Activated CD4-positive, alpha-beta T cell treated with anti-CD3 and anti-CD28 coated beads, Interleukin-2, Interleukin-6, amounts not matched to agents 100 ng/mL and 50 ng/mL, durations not matched to agents 16 hours and 8 hours (primary cell): ENCODE measurements at places on chromosomes 3 and 15.

GRCh38 chr3:100936931-100937330 lies 56.3 kb downstream of the ABI3BP start:
- no peak for DNase-seq

- DNase-seq: no peak
Observed at GRCh38 chr3:11136830-11137626, 17.3 kb upstream of the HRH1 start.

- DNase-seq: no peak
Observed at GRCh38 chr3:155972885-155973584, 102.6 kb downstream of the GMPS start.

GRCh38 chr3:69451594-69451993 lies 65.7 kb upstream of the FRMD4B start:
- no peak for DNase-seq

DNA sequence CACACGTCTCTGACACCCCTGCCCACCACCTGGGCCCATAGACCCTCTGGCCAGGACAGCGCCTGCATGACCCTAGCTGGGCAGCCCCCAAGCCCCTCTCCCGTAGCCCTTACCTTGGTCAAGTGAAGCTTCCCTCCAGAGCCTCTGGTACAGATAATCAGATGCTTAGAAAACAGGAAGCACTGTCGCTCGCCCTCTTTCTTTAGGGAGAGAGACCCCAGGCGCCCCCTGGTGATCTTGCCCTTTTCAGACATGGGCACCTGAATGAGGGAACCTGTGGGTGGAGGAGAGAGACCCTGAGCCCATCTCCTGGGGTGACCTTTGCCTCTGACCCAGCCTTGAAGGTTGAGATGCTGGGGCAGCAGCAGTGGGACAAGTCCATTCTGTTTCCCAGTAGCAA lies 65.4 kb downstream of the RASGRF1 start:
- peak; percentile 13 for DNase-seq

GRCh38 chr15:82074610-82075009 lies 28.8 kb upstream of the MEX3B start:
- DNase-seq: no peak

DNA sequence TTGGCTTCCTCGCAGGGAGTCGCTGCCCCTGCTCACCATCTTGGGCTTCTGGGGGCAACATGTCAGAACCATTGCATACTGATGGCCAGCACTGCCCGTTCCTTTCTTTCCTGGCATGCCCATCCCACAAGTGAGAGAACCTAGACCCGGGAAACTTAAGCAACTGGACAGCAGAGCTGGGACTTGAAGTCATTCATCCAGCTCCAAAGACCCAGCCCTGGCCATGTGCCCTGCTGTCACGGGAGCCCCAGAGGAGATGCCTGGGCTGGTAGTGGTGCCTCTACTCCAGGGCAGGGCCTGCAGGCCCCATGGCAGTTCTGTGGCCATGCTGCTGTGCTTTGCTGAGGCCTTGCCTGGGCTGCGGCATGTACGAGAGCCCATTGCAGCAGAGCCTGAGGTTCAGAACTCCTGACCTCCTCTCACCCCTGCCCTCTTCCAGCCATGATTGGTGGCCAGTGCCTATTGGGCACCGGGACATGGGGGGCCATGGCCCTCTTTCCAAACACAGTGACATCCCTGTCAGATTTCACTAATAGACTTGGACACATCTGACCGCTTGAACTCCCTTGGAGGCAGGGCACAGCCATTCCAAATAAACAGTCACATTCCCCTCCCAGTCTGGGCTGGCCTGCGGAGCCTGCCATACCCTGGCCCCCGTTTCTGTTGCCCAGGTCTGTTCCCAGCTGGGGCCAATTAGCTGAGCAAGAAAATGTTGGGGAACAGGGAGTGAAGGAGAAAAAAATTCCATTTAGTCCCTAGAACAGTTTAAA lies 115.9 kb downstream of the EEFSEC start:
- DNase-seq: no peak

DNA sequence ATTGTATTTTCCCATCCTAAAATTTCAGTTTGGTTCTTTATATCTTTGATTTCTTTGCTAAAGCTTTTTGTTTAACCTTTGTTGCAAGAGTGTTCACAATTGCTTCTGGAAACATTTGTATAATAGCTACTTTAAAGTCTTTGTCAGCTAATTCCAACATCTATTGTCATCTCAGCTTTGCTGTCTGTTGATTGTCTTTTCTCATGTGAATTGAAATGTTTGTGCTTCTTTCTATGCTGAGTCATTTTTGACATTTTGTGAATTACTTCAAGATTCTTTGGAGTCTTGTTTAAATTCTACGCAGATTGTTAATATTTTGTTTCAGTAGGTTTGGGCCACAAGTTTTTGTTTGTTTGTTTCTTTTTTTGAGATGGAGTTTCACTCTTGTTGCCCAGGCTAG lies 73.2 kb downstream of the SUCNR1 start:
- no peak for DNase-seq

- DNase-seq: no peak
Observed at GRCh38 chr15:75348562-75349350, 1.9 kb downstream of the NEIL1 start.

DNA sequence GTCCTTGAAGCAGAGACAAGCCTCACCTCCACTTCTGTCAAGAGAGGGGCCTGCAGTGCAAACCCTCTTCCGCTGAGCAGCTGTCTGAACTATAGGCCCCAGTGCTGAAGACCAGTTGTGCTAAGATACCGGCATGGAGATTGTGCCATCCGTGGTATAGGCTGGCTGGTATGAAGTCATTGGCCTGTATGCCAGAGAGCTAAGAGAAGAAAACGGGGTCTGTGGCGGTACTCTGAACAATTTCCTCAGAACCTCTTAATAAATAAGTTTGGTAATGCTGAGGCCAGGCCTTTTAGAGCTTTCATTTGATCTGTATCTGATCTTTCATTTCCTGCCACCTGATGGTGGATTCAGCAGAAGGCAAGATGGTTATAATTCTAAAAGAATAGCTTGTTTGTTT lies 123.0 kb downstream of the LRIG1 start:
- no peak for DNase-seq

- no peak for DNase-seq
Observed at GRCh38 chr15:54675241-54675640, 521.5 kb downstream of the RSL24D1 start.

- DNase-seq: no peak
Observed at GRCh38 chr3:155912579-155913190, 42.2 kb downstream of the GMPS start.

- DNase-seq: no peak
Observed at GRCh38 chr3:68088636-68089035, 434.2 kb upstream of the SUCLG2 start.

DNA sequence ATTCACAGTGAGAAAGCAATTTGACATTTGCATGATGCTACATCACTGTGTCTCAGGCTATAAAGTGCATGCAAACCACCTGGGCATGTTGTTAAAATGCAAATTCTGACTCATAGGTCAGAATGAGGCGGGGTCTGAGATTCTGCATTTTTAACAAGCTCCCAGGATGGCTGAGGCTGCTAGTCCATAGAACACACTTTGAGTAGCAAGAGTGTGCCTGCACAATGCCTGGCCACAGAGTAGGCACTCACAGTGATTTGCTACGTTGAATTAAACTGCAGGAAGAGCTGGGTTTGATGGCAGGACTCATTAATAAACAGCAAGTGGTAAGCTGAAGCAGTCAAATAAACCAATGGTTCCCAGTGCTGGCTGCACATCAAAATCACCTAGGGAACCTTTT lies 48.1 kb downstream of the NTRK3 start:
- DNase-seq: no peak

DNA sequence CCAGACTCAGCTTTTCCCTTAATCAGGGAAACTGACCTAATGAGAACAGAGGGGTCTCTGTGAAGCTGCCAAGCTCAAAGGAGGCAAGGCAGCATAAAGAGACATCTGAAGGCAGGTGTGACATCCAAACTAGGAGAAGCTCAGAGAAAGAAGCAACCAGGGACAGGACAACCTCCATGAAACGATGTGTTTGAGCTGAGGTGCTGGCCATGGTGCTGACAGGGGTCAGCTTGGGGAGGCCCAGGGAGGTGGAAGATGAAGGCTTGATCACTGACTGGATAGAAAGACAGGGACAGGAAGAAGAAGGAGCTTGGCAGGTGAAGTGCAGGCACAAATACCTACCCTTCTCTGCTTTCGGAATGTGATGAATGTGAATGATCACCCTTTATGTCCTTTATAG lies 179.5 kb upstream of the NSMCE3 start:
- DNase-seq: no peak

- no peak for DNase-seq
Observed at GRCh38 chr15:69090197-69090948, 70.1 kb upstream of the GLCE start.

DNA sequence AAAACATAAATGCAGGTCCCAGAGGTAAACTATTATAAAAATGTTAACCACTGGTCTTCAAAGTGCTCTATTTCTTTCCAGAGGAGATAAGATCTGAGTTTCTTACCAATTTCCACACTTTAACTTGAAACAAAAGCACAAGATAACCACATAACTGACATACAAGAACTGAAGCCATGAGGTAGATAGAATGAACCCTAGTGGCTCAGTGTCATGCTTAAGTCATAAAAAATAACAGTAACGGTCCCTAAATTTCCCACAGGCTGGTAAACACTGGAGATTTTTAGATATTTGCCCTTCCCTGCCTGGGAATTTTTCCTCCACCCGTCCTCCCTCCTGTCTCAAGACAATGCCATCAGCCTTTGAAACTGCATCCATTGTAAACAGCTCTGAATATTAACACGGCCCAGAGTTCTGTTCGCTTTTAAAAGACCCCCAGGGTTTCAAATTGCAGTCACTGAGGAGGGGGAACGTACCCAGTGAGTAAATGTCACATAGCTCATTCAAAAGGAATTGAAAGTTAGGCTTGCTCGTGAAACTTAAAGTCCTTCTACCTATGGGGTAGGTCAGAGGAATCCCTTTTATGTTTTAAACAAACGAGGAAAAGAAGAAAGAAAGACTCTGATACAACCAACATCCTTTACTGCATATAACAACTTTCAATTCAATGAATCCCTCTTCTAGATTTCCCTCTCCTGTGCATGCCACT lies 5.7 kb downstream of the LRIG1 start:
- no peak for DNase-seq

DNA sequence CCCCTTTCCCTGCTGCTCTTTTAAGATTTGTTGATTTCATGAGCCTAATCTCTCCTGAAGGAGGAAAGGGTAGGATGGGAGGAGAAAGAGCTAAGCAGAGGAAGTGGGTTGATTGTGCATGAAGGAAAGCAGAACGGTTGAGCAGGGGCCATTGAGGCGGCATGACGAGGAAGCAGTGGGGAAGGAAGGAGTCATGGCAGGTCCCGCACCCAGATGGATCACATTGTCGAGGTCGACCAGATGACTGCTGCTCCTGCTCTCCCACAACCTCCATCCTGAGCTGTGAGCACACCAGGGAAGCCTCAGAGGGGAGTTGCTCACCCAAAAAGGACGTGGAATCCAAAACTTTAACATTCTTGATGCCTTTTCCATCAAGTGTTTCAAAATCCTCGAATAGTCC lies 42.8 kb downstream of the ABTB1 start:
- no peak for DNase-seq

- DNase-seq: peak; percentile 60
Observed at GRCh38 chr3:16884748-16885592, at the start of gene PLCL2. Gene PLCL2, plus strand, starts transcription at chr3:16884955. Its CDS starts 85 bp downstream, at chr3:16885040.

- no peak for DNase-seq
Observed at GRCh38 chr3:95813244-95813643, 1001.1 kb upstream of the EPHA6 start.

GRCh38 chr3:54999811-55000210 lies 72.0 kb upstream of the LRTM1 start:
- DNase-seq: no peak

GRCh38 chr15:43249699-43250203 lies 17.0 kb downstream of the TGM5 start:
- DNase-seq: peak; percentile 75

DNA sequence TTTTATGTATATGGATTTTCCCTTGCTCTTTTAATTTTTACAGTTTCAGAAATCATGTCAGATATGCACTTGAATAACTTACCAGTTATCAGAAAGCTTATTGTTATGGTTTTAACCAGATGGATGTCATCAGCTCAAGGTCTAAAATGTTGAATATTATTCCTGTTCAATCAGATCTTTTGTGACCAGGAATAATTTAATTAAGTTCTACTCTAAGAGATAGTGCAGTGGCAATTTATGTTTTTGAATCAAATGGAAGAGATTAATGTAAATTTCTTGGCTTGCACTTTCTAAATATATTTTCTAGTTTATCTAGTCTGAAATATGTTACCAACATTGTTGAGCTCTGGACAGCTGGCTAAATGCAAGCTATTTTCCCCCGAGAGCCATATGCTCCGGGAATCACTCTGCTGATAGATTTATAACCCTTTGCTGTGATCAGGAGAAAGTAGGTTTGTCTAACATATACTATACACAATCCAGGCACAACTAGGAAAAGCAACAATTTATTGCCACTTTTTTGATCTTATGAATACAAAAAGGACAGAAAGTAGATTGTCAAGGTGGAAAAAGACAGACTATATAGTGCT lies 76.8 kb upstream of the CD96 start:
- no peak for DNase-seq

GRCh38 chr3:56135941-56136340 lies 332.3 kb downstream of the ERC2 start:
- DNase-seq: no peak

DNA sequence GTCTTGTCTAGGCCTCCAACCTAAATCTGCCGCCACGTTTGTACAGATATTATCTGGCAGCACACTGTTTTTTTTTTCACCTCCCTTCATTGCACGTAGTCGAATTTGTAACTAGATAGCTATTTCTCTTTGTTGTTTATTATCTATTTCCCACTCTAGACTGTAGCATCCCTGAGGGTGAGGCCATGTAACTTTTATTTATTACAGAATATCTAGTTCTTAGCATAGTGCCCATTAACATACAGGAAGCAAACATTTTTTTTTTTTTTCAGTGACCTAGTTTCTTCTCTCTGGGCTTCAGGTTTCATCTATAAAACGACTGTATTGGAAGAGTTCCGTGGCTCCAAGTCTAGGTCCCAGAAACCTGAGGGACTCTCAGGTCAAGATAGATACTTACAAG lies 354.3 kb downstream of the FGF12 start:
- no peak for DNase-seq

DNA sequence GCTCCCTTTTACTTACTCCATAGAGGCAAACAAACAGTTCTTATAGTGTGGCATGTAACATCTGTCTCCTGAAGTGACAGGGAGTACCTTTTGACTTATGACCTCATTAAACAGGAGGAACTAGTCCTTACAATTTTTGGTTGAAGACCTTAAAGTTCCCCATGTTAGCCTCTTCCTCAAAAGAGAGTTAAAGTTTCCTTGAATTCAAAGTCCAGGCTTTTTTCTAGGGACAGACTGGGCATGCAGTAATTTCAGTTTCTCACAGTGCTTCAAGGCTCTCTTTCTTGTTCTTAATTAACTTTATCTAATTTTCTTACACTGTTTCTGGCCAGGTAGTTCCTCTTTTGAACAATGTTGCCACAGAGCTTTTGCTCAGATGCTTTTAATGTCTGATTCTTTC lies 12.1 kb downstream of the GOLM2 start:
- no peak for DNase-seq

DNA sequence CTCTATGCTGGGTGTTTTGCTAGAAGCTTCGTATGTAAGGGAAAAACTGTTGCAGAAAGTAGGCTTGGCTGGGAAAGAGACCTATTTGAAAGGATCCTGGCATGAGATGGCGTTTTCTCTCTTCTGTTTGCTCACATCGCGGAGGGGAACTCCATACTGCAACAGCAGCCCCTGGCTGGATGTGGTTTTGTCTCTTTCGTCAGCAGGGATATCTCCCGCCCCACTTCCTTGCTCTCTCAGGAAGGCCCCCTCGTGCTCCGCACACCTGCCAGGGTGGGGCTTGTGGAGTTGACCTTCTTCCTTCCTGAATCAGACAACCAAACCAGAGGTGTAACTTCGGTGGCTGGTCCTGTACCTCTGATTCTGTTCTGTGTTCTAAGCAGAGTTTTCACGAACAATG lies 26.4 kb upstream of the MYZAP start:
- DNase-seq: peak; percentile 29
